Vagina (tissue), 2 donors: ENCODE measurements at places on chromosomes 12 and 14.

- peak; percentile 90 for DNase-seq
Measured at GRCh38 chr14:70907176-70907995, at the start of gene PCNX1. Gene PCNX1 (plus strand): TSS chr14:70907459. CDS start chr14:70907851, 392 bp downstream.

GRCh38 chr14:20855652-20856291 lies 35.4 kb upstream of the RNASE3 start:
- DNase-seq = no peak

DNA sequence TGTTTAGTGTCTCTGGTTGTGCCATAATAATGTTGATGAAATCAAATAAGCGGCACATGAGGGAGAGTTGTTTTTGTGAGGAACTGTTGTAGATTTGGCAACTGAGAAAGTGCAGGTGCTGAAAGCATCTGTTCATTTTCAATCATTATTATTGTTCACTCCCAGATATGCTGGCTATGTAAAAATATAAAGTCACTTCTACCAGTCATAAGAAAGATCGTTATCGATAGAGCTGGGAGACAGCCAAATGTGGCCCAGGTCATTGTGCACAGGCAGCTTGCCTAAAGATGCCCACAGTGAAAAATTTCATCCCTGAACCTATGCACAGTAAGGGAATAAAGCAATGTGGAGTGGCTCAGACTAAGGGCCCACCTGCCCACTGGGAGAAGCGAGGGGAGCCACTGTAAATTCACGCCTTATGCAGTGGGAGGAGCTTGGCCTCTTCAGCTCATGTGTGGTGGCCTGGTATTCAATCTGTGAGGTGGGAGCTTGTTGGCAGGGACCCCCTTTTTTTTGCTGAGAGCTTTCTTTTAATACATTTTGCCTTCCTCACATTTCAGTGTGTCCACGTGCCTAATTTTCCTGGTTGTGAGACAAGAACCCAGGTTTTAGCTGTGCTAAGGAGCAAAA lies 1490.8 kb upstream of the TMEM132C start:
- DNase-seq = no peak

GRCh38 chr14:68386446-68386845 lies 406.4 kb downstream of the ZFP36L1 start:
- DNase-seq = no peak

- DNase-seq = no peak
Measured at GRCh38 chr14:59017285-59017965, 171.0 kb upstream of the DAAM1 start.

DNA sequence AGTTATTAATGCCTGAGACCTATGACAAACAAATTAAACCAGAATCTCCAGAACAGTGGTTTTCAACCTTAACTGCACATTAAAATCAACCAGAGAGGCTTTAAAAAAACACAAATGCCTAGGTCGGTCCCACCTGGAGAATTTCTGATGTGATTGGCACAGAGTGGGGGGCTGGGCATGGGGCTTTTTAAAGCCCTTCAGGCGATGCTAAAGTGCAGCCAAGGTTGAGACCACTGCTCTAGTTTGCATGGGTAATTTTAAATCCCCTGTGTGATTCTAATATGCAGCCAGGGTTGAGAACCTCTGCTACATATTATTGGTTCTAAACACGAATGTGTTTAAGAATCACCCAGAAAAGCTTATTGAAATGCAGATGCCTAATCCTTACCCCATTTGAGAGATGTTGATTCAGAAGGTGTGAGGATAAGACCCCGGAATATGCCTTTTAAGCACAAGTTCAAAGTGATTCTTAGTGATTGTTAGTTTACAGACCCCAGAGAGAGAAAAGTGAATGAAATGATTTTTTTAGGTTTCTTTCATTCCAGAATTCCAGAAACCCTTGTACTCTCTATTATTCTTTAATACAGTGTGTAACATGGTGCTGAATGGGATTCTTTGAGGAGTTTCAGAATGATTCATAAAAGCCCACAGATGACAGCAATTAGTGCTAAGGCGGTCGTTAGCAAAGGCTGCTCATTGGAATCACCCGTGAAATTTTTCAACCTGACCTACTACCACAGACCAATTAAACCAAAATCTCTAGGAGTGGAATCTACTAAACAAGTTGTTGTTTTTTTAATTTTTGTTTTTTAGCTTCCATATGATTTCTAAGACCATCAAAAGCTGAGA lies 44.9 kb downstream of the LIN7A start:
- DNase-seq = no peak

- no peak for DNase-seq
Measured at GRCh38 chr14:72600551-72601330, 293.2 kb downstream of the DPF3 start.

GRCh38 chr12:116700066-116700465 lies 37.8 kb downstream of the SPRING1 start:
- DNase-seq = no peak

- no peak for DNase-seq
Measured at GRCh38 chr14:103220134-103220981, 97.1 kb downstream of the TNFAIP2 start.

DNA sequence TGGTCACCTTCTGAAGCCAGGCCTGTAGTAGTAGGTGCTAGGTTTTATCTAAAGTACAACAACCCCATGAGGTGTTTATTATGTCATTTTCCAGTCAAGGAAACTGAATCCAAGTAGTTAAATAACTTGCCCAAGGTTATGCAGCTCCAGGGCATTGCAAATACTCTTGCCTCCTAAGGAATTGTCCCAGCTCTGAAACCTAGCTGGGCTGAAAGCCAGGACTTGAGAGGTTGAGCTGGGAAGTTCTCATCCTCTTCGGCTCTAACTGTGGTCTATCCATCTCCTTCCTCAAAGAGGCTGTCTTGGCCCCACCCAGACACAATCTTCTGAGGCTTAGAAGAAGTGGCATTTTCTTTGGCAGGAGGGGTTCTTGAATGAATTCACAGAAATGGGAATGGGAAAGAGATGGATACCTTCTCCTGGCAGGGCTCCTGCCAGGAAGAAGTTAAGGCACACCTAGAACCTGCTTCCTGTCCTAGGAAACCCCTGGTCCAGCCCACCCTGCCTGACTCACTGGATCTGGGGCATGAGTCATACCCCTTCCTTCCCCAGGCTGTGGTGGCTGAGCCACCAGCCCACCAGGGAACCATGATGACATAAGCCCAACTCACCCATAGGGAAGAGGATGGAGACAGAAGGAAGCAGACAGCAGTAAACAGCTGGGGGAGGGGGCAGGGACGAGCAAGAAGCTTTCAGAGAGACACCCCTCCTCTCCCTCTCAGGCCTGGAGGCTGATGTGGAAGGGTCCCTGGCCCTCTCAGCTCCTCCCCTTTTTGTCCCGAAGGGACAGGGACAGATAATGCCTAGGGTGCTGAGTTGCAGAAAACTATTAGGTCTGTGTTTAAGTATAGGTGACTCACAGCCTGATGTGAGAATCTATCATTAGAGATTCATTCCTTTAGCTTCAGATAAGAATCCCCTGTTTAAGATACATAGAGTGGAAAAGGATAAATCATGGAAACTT lies 2.1 kb upstream of the PLEK2 start:
- DNase-seq = no peak

DNA sequence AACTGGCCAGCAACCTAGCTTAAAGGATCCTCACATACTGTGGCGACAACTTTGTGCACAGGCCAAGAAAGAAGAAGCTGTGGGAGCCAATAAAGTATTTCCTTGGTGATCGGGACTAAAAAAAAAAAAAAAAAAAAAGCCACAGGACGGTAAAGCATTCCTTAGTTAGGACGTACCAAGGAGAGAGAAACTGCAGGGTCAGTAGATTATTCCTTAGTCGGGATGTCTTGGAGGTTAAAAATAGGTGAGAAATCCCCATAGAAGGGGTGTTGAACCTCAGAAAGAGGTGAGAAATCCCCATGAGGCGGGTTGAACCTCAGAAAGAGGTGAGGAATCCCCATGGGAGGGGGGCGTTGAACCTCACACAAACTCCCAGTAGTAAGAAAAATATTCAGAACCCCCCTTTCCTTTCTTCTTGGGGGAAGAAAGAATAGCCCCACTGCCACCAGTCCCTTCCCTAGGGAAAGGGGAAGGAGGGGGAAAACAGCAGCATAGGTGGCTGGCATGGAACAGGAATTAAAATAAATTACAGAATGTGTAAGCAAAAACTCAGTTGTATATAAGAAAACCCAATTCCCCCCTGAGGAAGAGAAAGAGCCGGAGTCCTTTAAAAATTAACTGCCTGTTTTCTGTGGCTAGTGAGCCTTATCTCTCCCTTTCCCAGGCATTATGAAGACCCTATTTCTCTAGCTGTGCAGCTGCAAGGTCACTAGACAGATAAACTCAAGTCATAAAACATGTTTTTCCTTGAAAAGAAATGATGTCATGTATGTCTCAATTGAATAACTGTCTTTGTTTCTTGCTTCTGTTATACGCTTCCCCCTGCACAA lies 26.8 kb downstream of the KLRK1 start:
- DNase-seq = no peak

DNA sequence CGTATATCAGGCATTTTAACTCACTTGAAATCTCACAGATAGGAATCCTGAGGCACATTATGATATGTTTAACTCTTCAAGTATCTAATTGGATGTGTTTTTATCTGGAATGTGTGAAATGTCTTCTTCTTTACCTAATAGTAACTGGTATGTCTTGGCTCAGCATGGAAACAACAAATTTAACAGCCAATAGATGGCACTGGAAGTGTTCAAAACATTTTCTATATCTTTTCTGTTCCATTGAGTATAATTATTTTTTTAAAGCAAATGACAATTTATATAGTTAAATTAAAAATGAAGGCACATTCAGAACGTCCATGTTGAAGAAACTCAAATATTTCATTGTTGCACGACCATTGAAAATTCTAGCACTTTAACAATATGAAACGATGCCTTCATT lies 164.6 kb upstream of the SLC16A7 start:
- no peak for DNase-seq

GRCh38 chr14:93788543-93789227 lies 400 bp upstream of the PRIMA1 start:
- DNase-seq = no peak

DNA sequence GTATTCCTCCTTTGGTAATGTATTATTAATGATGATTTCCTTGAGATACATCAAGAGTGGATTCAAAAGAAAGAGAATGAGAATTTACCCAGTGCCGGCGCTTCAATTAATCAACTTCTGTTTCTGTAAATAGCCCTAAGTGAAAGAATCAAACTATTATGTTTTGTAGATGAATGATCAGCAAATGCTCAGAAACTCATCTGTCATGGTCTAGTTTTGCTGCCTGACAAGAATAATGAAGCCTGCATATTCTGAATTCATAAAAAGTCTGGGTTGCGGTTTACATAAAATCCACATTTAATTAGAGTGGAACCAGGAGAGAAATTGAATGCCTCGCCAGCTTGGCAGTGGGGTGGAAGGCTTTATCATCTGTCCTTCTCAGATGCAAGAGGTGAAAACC lies 325.3 kb downstream of the GALC start:
- no peak for DNase-seq

DNA sequence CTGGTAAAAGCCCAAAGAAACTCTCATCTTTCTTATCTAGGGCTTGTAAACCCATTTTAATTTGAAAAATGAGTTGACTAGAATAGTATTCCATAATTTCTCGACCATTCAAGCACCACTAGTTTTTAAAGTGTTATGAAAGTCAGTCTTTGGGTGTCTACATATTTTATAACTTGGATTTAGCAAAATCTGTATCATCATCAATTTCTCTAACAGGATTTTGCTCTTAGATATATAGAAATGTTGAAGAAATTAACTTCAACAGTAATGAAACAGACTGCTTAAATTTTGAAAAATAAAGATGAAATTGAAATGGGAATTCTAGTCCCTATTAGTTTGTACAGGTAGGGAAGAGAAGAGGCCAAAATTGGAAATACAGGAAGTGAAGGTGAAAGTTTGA lies 32.8 kb downstream of the MSRB3 start:
- DNase-seq = no peak

- DNase-seq = no peak
Measured at GRCh38 chr12:108584456-108585065, 13.3 kb downstream of the TMEM119 start.

DNA sequence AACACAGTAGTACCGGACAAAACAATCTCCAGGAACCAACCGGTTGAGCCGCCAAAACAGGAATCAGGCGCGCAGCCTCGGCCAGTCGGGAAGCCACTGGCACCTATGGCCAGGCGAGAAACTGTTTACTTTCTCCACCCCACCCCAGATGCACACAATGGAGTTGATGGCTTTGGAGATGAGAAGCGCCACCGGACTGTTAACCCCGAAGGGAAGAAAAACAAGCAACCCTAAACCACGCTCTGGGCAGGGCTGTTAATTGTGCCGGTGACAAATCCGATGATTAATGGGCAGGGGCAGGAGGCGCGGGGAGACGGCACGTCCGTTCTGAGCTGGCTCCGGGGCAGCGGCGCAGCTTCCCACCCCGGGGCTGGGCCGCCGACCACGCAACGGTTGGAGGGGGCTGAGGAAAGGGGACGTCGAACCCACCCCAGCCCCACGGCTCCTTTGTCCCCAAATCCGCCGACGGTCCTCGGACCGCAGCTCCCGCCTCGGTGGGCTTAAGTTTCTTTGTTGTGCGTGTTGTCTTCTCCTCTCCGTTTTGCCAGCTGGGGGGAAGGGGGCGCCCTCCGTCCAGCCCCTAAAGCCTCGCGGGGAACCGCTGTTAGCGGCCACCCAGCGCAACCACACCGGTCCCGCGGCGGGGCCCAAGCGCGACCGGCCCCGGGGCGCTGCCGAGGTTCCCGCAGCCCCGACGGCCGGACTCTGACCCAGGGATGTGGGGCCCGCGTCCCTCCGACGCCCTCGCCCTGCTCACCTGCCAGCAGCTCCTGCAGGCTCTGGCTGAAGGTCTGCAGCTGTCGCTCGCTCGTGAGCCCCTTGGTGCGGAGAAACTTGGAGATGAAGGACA lies 790 bp downstream of the BTG1 start:
- DNase-seq = no peak

DNA sequence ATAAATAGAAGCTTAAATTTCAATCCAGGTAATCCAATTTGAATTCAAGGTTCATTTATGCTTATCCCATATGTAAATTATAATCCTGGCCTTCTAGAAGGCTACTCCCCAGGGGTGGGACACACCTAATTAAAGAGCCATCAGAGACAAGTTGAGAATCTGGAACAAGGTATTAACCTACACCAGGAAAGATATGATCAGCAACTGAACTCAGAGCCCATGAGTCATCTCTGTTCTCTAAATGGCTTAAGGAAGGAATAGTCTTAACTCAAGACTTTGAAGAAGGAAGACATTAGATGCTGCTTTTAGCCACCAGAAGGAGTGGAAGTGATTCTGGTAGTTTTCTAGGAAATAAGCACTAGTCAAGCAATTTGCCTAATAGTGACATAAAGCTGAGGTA lies 88.0 kb downstream of the KIF21A start:
- DNase-seq = no peak

DNA sequence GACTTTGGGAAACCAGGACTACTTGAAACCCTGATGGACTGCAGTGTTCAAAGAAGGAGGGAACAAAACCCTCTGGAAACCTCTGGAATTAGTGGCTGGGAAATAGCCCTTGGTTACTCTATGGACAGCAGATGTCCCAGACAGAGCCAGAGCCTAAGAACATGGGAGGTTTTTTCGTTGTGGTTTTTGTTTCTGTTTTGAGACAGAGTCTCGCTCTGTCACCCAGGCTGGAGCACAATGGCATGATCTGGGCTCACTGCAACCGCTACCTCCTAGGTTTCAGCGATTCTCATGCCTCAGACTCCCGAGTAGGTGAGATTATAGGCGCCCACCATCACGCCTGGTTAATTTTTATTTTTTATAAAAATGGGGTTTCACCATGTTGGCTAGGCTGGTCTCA lies 1378.7 kb downstream of the AACS start:
- no peak for DNase-seq

- no peak for DNase-seq
Measured at GRCh38 chr12:57845478-57846284, 848 bp downstream of the CTDSP2 start.
